ENCODE measurements at places on chromosomes 5 and 9.

DNA sequence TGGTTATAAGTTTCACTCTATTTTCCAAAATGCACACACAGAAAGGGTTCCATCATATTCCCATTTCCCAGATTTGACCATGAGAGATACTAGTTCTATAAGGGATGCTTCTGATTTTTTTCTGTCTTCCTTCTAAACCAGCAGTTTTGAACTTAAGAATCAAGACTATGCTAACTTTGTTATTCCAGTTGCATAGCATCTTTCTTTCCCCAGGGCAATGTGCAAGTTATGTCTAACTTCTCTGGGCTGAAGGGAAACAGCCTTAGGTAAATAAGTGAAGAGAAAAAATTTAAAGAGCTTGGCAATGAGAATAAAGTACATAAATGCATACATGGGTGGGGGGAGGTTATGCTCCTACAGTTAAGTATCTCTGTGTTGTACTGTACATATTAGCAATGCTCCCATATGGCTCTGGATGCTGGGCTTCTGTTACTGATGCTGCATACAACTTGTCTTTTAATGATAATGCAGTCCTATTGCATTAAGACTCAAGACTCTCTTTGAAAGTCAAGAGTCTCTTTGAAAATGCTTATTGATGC lies 125.8 kb upstream of the SLC12A2 start:
- DNase-seq: no peak

DNA sequence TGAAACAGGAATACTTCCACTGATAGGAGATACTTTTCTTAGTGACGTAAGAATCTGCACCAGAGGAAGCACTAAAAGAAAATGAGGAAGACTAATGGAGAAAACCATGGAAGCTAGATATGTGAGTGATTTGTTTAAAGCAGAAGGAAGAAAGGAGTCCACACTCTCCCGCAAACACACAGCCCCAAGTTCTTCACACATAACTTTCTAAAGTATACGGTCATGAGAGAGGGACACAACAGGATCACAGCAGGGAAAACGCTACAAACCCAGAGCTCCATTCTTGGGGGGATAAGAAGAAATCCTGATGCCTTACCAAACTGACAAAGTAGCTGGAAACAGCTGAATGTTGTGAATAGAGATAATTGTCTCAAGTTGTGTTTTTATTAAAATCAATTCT lies 222.2 kb upstream of the TMEM161B start:
- no peak for DNase-seq

DNA sequence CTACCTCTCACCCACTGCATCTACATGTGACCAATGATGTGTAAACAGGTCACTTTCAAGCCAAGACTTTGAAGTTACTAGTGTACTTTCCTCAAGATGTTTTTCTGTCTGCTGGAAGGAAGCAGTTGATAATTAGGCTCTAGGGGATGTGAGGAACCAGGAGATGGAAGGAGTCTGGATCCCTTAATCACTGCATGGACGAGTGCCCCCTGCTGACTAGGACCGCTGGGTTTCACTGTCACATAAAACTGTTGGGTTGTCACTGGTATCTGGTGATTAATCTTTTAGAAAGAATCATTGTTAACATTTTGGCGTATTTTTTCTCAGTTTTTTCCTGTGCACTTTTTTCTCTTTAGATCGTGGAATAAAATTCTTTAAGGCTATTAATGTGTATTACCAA lies 79.5 kb downstream of the SREK1 start:
- peak; percentile 42 for DNase-seq

DNA sequence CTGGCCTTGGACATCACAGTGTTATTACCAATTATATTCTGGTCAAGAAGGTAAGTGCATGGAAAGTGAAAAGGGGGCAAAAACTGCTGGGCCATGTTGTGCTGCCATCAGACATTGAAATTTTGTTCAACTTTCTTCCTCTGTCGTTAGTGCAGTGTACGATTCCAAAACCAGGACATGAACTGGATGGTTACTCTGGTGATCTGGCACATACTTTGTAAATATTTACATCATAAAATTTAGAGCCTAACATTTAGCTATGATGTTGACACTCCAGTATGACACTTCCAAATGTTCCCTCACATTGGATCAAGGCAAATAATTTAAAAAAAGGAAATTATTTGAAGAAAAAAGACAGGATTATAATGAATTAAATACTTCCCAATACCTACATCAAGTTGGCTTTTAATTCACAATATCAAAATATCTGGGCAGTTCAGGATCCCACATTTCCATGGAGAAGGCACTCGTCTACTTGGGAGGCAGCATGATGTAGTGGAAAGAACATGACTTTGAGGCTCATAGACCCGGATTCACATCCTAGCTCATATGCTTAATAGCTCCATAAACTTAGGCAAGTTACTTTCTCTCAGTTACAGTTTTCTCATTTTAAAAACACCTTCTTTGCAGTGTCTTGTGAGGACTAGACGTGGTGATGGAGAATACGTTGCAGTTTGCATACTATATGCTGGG lies 342.5 kb upstream of the MPDZ start:
- DNase-seq: no peak

DNA sequence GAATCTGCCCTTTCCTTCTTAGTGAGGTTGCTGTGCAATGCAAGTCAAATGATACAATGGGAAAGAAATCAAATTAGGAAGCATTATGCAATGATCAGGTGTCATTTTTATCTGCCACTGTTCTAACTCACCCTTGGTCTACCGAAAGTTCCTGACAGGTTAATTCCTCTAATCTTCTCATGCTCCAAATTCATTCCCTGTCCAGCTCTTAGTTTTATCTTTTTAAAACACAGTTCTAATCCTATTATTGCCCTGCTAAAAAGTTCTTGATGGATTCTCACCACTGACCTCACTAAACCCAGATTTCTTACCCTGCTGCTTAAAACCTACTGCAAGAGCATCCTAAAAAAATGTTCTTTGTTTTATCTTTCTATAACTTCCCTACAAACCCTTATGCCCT lies 1000.9 kb downstream of the CDH18 start:
- no peak for DNase-seq

DNA sequence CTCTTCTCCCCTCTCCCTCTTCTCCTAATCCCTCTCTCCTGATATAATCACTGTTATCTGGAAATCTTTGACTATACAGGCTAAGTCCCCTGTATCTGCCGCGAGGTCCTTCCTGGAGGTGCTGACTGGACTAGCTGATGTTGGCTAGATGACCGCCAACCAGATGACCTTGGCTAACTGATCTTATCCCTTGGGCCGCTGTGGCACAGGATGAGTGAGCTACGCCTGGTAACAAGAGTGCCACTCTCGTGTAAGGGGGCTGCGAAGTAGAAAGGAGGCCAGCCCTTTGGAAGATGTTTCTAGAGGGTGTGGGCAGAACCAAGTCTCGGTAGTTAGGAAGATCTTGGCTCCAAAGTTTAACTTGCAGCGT lies 345 bp upstream of the PRRC1 start:
- peak; percentile 68 for DNase-seq

- no peak for DNase-seq
Measured at GRCh38 chr5:173011566-173011965, 28.0 kb downstream of the ATP6V0E1 start.

GRCh38 chr9:78072586-78073199 lies 41.1 kb upstream of the GNAQ start:
- DNase-seq: no peak
